ENCODE measurements at places on chromosomes 13 and 19. TPM values are rescaled to one million over a fixed set of nuclear protein-coding genes. Genes with fewer than 3 reads are reported as not detected.

PRRG2 gene
- total RNA-seq = 1.6 TPM

LHB gene
- not detected for total RNA-seq

DNA sequence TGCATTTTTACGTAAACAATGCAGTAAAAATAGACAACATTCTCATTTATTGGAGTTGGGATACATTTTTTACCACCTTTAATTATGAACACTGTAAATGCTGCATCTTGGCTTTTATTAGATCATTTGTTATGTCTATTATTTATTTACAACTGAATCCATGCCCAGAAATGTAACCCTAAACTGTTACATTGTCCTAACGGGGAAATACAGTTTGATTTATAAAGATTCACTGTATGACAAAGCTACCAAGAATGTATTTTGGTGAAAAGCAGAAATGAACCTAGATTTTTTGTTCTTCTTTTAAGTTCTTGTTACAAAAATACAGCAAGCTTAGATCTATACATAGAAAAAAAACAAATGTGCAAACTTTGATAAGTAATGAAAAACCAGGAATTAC lies 1.1 kb downstream of the METTL21C start:
- DNase-seq = no peak

ZNF17 gene
- 5.1 TPM for total RNA-seq

Data from glomerular endothelial cell (primary cell).